NCI-H510A (cell line): ENCODE measurements at places on chromosomes 3 and 15.

DNA sequence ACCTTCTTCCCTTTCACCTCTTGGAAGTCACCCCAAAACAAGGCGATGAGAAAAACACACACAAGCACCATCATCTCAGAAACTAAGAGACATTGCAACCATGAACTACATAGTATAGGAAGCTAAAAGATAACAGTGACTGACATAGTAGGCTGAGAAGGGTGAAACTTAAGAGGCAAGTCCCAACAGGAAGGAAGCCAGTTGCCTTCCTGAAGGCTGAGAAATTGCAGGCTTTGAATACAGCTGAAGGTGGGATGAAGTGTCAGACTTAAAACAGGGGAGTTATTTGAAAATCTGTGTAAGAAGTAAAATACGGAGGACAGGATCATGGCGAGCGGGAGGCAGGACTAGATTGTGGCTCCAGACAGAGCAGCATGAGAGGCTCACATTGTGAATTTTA is 27.8 kb downstream of the SLC27A2 start:
- DNase-seq = no peak

DNA sequence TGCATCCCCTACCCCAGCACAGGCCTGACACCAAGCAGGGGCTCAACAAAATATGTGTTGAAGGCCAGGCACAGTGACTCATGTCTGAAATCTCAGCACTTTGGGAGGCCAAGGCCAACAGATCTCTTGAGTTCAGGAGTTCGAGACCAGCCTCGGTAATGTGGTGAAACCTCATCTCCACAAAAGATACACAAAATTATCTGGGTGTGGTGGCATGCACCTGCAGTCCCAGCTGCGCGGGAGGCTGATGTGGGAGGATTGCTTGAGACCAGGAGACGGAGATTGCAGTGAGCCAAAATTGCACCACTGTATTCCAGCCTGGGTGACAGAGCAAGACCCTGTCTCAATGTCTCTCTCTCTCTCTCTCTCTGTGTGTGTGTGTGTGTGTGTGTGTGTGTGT is 30.7 kb upstream of the CYP11A1 start:
- DNase-seq = no peak

- no peak for DNase-seq
Observed at GRCh38 chr3:110731148-110731547, 340.5 kb upstream of the NECTIN3 start.

DNA sequence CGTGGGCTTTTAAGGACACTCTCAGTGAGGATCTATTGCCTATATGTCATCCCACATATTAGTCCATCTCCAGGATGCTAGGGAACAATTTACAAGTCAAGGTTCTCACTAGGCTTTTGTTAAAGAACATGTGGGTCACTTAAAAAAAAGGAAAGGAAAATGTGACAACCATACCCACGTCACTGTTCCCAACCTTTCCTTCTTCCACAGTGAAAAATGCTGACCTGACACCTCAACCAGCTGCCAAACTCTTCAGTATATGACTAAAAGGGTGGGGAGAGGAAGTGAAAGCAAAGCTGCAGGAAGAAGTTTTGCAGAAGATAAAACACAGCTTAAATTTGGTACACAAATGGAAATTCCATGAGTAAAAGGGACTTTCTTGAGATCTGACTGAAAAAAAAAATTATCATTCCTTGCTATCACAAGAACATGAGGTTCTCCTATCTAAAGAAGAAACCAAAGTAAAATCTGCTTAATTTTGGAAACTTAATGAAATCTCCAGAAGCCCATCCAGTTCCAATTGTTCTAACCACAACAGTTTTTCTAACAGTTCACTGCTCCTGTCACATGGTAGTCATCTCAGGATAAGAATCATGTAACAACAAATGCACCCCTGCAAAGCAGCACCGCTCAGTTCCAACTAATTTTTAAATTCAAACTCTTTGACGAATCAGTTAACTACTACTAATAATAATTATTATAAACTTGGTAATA is 117.0 kb upstream of the TSPAN3 start:
- DNase-seq = no peak

DNA sequence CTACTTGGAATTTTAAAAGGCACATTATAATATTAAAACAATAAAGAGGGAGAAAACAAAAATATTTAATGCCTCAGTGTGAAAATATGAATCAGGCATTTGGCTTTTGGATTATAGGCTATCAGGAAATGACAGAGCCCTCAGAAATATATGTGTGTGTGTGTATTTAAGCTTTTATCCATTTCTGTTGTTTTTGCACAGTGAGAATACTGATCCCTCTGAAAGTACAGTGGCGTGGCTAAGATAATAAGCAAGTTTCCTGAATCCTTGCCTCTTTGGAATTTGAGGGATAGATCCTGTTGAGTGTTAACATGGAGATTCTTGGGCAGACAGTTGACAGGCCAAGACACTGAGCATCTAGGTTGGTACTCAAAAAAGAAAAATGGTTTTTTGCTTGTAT is 234.8 kb upstream of the ZBTB20 start:
- DNase-seq = no peak

DNA sequence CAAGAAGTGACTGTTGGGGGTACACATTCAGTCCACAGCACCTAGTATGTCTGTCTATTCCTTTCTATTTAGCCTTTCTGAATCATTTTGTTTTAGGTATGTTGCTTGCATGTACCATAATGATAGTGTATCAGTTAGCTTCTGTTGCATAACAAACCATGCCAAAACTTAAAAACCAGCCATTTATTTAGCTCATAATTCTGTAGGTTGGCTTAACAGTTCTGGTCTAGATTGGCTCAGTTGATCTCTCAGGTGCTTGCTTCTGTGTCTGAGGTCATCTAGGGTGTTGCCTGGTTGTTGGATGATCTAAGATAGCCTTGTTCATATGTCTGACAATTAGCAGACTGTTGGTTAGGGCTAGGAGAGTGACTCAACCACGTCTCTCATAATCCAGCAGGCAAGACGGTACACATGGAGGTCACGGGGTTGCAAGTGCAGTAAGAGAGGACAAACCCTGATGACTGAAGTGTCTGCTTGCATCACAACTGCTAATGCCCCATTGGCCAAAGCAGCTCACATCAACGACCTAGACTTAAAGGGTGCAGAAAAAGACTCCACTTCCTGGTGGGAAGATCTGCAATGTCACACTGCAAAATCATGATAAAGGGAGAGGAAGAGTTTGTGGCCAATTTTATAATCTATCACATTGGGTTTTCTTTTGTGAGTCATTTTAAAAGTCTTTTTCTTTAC is 6.8 kb upstream of the PDCD6IP start:
- no peak for DNase-seq

DNA sequence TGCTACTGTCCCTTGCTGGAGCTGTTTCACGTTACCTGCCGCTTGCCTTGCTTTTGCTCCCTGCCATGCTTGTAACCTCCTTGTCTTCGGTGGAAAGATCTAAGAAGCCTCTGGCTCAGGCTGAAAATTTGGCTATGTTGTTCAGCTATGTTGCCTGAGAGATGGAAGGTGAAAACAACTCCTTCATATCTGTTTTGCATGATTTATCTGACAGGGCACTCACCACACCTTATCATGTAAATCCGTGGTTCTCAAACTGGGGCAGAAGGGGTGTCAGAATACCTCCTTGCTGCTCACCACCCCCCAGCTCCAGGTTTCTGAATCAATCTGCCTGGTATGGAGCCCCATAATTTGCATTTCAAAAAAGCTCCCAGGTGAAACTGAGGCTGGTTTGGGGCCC is 6.5 kb upstream of the CORO2B start:
- no peak for DNase-seq

DNA sequence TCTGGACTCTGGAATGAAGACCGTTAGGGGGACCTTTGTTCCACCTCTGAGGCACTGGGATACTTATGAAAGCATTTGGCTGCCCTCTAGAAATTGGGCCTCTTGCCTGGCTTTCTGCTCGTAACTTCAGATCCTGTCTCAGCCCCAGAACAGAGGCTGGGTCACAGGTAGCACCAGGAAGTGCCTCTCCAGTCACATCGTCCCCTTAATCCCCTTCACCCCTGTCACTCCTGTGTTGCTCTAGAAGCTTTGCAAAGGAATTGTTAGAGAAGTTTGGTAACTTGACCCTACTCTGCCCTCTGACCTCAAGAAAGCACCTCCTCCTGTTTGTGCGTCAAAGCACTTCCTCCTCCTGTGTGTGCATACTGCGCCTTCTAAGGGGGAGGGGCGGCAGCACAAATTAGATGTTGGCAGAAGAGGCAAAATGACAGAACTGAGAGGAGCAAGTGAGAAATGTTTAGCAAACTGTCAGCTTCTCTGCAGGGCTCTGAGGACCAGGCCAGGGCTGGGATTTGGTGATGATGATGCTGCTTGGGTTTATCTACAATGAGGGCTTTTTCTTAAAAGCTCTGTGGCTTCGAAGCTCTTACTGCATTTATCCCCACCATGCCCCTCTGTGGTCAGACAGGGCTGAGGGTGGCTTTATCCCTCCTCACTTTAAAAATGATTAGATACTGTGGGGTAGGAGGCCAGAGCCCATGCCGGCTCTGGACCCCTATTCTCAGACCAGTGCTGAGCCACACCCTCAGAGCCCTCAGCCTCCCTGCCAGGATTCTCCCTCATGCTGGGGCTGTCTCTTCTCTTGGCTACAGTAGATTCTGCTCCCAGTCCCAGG is 76.2 kb downstream of the LARS2 start:
- no peak for DNase-seq

DNA sequence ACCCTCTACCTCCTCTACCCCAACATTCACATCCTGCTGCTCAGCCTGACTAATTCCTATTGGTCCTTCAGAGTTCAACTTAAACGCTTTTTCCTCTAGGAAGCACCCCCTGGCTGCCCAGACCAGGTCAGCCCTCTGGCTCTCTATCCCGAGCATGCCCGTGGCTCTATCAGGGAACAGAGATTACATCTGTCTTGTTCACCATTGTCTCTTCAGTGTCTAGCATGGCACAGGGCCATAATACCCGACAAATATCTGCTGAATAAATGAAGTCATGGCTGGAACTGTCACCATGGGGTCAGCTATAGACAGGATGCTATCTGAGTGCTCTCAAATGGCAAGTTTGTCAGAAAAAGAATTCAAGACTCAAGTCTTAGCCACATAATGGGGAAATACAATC is 296.9 kb upstream of the CHRNA7 start:
- DNase-seq = no peak

DNA sequence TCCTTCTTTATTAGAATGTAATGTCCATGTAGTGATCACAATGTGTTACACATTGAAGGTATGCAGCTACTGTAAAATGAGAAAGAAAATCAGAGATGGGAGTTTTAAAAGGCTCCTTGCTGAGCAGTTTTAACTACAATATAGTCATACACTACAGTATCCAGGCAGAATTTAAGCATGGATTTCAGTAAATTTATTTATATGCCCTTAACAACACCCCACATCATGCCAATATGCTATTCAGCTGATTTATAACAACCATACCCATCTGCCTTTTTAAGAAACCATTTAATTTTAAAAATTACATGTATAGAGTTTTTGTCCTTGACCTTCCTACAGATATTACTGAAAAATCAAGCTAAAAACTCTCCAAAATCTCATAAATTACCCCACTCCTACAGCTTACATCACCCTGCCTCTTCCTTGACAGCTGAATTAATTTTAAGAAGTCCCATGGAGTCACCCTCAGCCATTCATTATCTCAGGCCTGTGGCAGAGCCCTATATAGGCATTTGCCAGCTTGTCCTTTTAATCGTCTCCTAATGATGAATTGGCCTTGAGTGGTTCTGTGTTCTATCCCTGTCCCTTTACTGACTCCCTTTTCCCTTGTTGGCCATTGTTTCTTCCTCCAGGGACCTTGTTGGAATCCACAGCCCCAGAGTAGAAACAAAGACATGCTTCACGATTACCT is 797.6 kb upstream of the ARRDC4 start:
- no peak for DNase-seq
